ENCODE measurements at places on chromosomes 5 and 9.
A peak's percentile ranks its signal among the peaks of the same experiment; 100 is the strongest.

- peak; percentile 33 for DNase-seq
These were observed 58.3 kb upstream of the LHFPL2 start for GRCh38 chr5:78706825-78707224.

GRCh38 chr5:81354093-81354492 is 39.8 kb downstream of the ACOT12 start:
- DNase-seq = no peak

DNA sequence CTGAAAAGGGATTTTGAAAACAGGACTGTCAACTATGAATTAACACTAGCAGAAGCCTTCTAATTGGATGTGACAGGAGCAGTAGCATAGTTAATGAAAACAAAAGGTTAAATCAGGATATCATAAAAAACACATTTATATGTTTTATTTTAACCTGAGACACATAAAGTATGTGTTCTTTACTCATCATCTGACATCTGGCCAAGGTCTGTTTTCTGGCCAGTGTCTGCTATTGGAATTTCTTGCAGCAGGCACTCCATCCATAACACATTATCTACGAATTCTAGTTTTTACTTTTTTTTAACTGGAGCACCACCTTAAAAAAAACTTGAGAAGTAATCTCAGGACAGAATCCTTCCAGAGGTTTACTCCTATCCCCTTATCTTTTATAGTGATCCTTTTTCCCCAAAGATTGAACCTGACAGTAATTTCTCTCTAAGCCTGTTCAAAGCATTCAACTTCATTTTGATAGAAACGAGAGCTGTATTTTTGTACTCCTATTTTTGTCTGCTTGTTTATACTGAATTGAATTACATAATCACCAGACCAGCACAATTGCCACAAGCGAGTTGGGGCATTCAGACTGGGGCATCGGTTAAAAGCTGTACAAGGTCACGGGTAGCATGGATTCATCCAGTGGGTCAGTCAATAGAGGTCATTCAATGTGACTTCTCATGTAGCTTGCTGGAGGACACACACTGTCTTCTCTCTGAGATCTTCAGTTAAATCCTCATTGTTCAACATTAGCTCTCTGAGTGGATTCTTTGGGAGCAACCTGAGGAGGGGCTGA is 205.6 kb upstream of the CLINT1 start:
- no peak for DNase-seq

GRCh38 chr5:83357621-83358231 is 113.8 kb upstream of the VCAN start:
- DNase-seq = no peak

- DNase-seq = no peak
These were observed 542 bp downstream of the GGTA1 start for GRCh38 chr9:121499177-121499426.

DNA sequence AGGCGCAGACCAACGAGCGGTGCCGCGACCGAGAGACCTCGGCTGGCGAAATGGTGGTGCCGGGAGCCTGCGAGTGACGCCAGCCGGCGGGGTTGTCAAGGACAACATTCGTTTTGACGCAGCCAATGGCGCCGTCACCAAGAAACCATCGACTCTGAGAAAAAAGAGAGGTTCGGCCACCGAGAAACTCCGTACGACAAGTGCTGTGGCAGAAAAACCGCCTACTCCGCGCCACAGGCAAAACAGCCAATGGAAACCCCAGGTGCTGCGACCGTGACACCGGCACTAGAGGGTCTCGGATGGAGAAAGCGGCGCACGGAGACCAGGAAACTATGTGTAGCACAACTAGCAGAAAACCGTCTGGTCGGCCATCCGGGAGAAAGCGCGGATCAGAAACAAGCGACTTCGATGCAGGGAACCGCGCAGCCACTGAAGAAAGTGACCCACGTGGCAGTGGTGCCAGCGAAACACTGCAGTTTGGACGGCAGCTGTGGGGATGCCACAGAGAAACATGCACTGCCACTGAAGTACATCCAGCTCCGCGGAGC is 88.8 kb downstream of the ANXA2R start:
- DNase-seq = no peak

DNA sequence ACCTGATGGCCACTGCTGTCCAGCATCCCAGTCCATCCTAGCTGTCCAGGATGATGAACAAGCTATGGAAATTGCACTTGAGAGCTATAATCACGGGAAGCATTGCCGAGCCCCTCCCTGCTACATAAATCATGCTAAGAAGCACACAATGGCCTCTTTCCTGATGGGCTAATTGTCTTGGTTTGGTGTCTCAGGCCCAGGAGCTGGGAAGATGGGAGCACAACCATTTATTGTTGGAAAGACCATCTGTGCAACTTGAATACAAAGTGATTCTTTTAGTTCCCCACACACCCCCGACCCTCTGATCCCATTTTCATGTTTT is 80.4 kb downstream of the RGS3 start:
- no peak for DNase-seq

Measured in GM04503 (cell line).